Sigmoid colon (tissue), 7 donors: ENCODE measurements at places on chromosomes 11 and 22.

GRCh38 chr22:50360578-50360977 is 17.5 kb downstream of the PPP6R2 start:
- no peak for DNase-seq

DNA sequence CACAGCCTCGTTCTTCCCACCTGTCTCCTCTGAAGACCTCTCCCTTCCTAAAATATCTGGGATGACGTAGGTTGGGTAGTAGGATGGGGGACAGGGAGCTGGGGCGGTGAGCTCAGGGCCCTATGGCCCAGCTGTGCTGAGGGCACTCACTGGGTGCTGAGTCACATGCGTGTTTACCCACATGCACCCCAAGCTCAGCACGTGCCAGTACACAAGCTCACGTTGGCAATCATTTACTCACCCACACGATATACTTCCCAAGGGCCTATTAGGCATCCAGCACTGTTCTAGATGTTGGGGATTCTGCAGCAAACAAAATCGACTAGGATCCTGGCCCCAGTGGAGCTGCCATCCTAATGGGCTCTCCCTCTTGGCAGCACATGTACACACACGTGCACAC is 28.7 kb downstream of the ARAP1 start:
- DNase-seq: no peak

- DNase-seq: no peak
Measured at GRCh38 chr11:122190768-122191167, 74.8 kb upstream of the BLID start.

- DNase-seq: no peak
Measured at GRCh38 chr11:27858866-27859265, 158.6 kb upstream of the BDNF start.

DNA sequence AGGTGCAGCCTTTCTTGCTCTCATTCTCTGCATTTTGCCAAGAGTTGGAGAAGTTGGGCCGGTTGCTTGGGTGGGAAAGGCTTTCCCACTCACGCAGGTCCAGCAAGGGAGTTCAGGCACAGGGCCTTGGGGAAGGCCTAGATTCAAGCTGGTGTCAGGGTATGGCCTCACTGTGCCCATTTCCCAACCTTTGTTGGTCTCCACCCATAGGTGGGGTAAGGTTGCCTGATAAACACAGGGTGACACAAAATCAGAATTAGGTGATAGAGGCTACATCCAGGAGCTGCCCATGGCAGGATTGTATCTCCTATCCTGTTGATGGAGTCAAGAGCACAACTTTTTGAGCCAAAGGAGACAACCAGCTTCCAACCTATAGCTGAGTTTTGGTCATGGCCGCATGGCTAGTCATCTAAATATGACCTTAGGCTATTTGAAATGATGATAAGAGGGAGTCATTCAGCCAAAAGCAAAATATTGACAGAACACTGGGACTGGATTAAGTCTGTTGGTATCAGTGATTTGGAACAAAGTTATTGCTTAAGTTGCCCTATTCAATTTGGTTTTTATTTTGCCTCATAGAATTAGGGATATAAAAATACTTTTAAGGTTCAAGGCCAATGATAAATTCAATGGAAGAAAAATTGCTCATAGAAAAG is 20.9 kb downstream of the CAT start:
- DNase-seq: no peak

DNA sequence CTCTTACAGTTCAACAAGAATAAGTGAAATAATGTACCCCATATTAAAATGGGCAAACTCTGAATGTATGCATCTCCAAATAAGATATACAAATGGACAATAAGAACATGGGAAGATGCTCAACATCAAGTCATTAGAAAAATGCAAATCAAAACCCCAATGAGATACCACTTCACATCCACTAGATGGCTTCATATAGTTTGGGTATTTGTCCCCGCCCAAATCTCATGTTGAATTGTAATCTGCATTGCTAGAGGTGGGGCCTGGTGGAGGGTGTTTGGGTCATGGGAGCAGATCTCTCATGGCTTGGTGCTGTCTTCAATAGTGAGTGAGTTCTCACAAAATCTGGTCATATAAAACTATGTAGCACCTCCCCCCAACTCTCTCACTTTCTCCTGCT is 5.7 kb downstream of the MPZL2 start:
- DNase-seq: no peak

- DNase-seq: peak; percentile 94
Measured at GRCh38 chr11:13983081-13983751, 20.7 kb downstream of the SPON1 start.

DNA sequence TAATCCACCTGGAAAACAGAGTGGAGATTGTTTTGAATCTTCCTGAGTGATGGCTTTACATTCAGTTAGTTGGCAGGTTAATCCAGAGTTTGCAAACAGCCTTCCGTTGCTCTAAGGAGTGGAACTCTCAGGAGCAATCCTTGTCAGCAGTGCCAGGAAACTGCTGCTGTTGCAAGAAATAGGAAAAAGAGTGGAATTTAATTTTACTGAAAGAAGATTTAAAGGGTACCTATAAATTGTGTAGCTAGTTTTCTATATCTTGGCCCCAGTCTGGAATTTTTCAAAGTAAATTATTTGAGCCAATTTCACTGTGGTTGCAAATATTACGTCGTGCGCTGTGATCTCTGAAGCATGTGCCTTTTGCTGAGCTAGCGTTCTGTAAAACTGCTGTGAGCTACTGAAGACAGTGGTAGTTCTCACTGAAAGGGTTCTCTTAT is 55.5 kb upstream of the SLC5A12 start:
- no peak for DNase-seq

DNA sequence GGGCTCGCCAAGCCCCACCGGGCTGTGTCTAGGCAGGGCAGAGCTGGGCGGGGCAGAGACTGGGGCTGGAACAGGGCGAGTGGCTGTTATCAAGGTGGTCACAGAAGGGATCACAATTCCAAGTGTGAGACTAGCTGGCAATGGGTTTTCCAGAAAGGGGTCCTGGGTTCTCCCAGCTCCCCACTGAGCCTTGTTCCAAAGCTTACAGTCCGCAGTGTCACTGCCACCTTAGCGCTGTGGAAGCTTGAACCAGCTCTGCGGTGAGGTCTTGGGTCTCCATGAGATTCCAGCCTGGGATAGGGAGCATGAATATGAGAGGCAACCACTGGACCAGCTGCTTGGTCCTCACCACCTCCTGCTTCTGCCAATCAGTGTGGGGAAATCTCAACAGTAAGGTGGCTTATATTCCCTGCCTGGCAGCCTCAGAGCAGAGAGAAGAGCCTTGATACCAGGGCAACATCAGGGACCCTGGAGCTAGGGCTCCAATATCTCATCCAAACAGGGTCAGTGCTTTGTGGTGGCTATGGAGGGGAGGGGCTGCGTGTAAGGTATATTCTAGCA is 831 bp downstream of the CD44 start:
- DNase-seq: no peak

GRCh38 chr11:58938398-58938797 is 890 bp upstream of the GLYATL1 start:
- DNase-seq: no peak

- DNase-seq: no peak
Measured at GRCh38 chr11:128492461-128492860, 94.9 kb downstream of the ETS1 start.

DNA sequence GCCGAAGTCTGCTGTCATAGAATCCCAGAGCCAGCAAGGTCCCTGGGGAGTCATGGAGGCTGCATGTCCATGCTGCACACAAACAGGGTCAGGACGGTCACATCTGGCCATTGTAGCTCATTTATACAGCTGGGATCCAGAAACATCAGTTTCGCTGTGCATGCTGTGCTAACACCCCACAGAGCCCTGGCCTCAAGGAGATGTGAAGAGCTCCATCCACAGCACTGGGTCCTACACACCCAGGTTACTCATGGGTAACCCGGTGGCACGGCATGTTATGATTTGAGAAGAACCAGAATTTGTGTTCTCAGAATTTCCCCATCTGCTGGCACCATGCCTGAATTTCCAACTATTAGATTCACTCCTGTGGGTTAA is 146.3 kb upstream of the ARHGAP20 start:
- DNase-seq: peak; percentile 77

DNA sequence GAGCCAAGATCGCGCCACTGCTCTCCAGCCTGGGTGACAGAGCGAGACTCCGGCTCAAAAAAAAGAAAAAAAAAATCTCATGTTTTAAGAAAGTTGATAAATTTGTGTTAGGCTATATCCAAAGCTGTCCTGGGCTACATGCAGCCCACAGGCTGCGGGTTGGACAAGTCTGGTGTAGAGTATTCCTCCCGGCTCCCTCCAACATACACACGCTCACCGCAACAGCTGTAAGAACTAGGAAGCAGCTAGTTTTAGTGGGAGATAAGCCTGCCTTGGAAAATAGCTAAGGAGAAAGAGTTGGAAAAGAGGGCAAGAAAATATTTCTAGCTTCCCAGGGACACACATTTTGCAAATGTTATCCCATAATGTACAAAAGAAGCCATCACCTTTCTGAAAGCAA is 46.6 kb downstream of the CELF1 start:
- no peak for DNase-seq

DNA sequence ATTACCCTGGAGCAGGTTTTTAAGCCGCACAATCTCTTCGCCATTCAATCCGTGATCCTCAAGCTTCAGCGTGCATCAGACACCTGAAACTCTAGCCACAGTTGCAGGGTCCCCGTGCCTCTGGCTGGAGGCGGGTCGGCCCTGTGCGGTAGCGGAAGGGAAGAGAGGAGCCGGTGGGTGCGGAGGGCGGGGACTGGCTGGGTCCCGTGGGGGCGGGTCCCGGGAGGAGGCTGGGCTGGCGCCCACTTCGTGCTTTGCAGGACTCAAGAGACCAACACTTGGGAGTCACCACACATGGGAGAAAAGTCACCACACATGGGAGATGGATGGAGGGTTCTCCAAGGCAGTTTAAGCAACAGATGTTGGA is 772 bp downstream of the C22orf15 start:
- DNase-seq: no peak

GRCh38 chr22:39524753-39525657 is 4.6 kb downstream of the ATF4 start:
- no peak for DNase-seq

DNA sequence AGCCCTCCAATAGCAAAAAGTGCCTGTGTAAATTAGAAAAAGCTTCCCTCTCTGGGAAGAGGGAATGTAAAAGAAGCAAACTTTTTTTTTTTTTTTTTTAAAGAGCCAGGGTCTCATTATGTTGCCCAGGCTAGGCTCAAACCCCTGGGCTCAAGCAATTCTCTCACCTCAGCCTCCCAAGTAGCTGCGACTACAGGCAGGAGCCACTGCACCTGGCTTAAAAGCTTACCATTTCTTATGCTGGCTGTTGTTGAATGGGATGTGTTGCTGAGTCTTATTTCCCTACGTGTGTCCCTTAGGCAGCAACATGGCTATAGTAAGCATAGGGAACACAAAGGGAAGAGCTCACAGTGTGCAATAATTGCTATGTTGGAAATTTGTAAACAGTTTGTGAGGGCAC is 225.5 kb upstream of the CCDC90B start:
- DNase-seq: no peak

DNA sequence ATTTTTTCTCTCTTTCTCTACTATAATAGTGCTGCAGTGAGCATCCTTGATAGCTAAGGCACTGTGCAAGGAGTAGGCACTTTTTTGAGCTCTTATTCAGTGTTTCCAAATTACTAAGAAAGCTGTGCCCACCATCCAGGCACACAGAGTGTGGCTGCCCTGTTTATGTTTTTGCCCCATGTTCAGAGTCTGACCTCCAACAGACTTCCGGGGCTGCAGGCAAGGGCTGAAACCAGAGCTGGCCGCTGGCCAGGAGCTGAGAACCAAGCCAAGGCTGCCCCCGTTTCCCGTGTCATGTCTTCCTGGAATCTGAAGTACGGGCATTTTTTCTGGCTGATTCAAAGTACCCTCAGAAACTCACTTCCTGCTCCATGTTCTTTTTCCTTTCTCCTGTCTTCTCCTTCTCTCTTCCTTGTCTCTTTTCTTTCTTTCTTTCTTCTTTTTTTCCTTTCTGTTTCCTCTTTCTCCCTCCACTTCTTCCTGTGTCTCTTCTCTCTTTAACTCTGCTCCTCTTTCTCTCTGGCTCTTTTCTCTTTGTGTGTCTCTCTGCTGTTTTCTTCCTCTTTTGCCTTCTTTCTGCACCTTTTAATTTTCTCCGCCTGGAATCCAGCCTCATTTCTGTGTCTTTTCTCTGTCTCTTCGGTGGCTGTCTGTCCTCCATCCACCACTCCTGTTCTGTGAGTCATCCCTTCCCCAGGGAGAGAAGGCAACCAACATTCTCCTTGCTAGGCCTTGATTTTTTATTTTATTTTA is 17.0 kb upstream of the KCTD14 start:
- peak; percentile 81 for DNase-seq

DNA sequence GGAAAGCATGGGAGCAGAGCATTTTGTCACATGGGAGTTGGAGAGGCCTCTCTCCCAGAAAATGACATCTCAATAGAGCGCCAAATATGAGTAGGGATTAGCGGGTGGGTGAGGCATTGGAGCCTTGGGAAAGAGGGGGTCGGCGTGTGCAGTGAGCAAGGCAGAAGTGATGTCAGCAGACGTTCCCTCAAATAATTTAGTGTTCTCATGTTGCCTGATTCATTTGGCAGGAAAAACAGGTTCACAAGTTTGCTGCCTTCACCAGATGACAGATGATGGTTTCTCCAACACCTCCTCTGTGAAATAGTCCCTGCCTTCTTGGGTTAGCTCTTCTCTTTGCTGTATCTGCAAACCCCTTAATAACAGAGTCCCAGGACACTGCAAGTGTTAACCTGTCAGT is 118.5 kb upstream of the ARHGAP20 start:
- no peak for DNase-seq

DNA sequence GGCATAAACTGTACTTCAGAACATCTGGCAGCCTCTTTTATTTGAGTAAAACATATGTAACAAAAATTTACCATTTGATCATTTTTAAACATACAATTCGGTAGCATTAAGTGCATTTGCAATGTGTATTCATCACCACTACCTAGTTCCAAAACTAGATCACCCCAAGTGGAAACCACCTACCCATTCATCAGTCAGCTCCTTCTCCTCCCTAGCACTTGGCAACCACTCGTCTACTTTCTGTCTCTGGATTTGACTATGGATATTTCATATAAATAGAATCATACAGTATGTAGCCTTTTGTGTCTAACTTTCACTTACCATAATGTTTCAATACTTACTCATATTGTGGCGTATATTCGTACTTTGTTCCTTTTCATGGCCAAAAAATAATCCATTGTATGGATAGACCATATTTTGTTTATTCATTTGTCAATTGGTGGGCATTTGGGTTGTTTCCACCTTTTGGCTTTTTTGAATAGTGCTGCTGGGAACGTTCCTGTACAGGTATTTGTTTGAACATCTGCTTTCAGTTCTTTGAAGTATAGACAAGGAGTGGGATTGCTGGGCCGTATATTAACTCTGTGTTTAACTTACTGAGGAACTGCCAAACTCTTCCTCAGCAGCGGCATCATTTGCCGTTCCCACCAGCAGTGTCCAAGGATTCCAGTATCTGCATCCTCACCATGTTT is 27.2 kb upstream of the ADORA2A start:
- DNase-seq: no peak
